Mucosa of descending colon (tissue), 3 donors: ENCODE measurements at places on chromosomes 3 and 15. TPM values are rescaled to one million over a fixed set of nuclear protein-coding genes. Genes with fewer than 3 reads are reported as not detected.

Gene ITIH3
- 0.72 TPM for total RNA-seq

Gene ARHGEF26
- total RNA-seq = 3.0 TPM

Gene SOX2
- total RNA-seq = 0.19 TPM

Gene PDCD7
- total RNA-seq = 13.4 TPM

Gene STRA6
- not detected for total RNA-seq

Gene SSUH2
- total RNA-seq = 4.5 TPM

Gene SAMD7
- total RNA-seq = not detected

Gene GOLGA8O
- 0.60 TPM for total RNA-seq

Gene KCTD6
- total RNA-seq = 8.7 TPM

Gene SPINK8
- not detected for total RNA-seq

Gene C3orf49
- total RNA-seq = not detected

Gene USP13
- total RNA-seq = 5.5 TPM

DNA sequence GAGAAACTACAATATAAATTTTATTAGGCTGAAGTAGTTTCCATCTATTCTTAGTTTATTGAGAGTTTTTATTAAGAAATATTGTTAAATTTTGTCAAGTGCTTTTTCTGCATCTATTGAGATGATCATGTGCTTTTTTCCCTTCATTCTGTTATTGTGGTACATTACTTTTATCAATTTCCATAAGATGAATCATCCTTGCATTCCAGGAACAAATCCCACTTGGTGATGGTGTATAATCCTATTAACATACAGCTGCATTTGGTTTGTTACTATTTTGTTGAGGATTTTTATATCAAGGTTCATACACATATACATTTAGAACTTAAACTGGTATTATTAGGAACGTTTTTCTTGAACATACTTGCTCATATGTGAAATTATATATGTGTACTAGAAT, 199.8 kb downstream of the TBC1D5 start:
- DNase-seq = no peak

DNA sequence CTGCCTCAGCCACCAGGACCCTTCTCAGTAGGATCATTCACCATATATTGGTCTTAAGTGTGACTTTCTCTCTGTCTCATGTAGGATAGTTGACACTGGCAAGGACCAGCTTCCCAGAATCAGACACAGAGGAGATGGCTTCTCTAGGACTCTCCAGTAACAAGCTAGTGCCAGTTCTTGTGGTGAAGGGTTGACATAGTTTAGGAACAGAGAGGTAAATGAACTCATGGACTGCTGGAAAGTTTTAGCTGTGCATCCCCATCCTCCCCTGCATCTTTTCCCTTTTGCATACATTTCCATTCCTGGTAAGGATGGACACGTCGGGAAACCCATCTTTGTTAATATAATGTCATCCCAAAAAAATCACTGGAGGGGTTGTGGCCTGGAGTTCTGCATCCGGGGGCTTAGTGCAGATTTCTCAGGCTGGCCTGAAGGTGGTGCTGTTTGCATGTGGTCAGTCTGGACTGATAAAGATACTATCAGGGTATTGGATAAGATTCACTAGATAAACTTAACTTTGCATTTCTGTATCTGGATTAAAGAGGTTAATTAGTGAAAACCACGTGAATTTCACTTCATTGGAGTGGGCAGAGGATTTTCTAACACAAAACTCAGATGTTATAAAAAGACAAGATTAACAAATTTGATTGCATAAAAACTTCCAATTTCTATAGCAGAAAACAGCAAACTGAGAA, 110.8 kb downstream of the TBC1D2B start:
- DNase-seq = no peak

- no peak for DNase-seq
Observed at GRCh38 chr3:154872074-154872473, 208.0 kb upstream of the MME start.

DNA sequence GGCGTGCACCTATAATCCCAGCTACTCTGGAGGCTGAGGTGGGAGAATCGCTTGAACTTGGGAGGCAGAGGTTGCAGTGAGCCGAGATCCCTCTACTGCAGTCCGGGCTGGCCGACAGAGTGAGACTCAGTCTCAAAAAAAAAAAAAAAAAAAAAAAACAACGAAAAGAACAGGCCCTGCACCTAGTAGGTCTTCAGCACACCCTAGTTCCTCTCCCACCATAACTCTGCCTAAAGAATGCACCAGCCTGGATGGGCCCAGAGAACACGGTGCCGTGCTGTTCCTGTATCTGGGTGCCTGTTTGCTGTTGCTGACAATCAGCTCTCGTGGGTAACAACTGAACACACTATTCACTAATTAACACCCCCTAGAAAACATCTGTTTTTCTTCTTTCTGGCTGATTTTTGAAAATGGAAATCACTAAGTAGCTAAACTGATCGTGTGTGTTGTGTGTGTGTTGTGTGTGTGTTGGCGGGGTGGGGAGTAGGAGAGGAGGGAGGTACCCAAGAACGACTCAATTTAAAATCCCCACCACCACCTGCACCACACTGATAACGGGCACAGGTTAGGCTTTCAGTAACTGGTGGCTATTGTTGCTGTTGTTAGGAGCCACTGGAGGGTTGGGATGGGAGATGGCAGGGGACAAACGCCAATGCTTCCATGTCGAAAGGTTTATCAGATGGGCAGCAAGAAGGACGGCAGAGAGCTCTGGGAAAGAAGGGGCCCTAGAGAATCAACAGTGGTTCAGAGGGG, 40.6 kb upstream of the MEX3B start:
- DNase-seq = no peak

GRCh38 chr3:150555859-150556436, 9.4 kb downstream of the EIF2A start:
- DNase-seq = no peak

- DNase-seq = no peak
Observed at GRCh38 chr15:48761393-48762158, 49.3 kb downstream of the CEP152 start.

DNA sequence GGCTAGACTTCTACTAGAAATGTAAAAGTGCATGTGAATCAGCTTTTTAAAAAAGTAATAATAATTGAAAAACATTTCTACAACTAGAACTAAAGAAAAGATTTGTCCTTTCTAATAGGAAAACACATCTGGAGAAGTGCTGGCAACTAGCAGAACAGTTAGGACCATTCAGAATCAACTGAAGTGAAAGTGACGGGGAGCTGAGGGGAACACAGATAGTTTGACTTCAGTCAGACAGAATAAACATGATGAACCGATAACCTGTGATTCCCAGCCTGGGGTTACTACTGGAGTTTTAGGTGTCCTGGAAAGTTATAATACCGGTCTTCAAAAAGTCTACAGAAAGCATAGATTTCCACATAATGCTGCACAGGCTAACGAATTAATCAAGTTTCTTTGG, 28.1 kb downstream of the OPA1 start:
- DNase-seq = no peak

- no peak for DNase-seq
Observed at GRCh38 chr3:80993241-80993945, 768.1 kb downstream of the GBE1 start.

- no peak for DNase-seq
Observed at GRCh38 chr3:23253214-23253613, 50.1 kb downstream of the UBE2E2 start.

- DNase-seq = no peak
Observed at GRCh38 chr3:25854214-25854613, 64.3 kb downstream of the OXSM start.

- DNase-seq = no peak
Observed at GRCh38 chr3:5260992-5261501, 73.5 kb downstream of the EDEM1 start.

GRCh38 chr3:43059456-43059855, 46.4 kb downstream of the POMGNT2 start:
- DNase-seq = no peak

GRCh38 chr15:29740692-29741311, 81.5 kb downstream of the TJP1 start:
- no peak for DNase-seq

GRCh38 chr15:40079456-40079855, 29.2 kb downstream of the BMF start:
- no peak for DNase-seq

DNA sequence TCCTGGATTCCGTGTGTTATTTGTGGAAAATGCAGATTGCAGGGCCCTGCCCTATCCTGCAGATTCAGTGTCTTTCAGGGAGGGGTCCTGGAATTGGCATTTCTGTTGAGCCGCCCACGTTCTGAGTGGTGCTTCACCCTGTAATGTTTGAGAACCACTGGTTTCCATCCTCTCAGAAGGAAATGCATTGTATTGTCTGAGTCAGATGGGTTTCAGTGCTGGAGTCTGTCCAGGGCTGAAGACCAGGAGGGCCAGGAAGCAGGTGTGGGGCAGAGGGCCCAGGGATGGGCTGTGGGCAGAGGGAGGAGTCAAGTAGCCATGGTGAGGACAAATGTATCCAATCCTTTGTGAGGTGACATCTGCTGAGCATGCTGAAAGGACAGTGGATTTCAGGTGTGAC, 123.8 kb downstream of the SV2B start:
- no peak for DNase-seq

GRCh38 chr3:147411815-147412241, 2.7 kb downstream of the ZIC1 start:
- no peak for DNase-seq

DNA sequence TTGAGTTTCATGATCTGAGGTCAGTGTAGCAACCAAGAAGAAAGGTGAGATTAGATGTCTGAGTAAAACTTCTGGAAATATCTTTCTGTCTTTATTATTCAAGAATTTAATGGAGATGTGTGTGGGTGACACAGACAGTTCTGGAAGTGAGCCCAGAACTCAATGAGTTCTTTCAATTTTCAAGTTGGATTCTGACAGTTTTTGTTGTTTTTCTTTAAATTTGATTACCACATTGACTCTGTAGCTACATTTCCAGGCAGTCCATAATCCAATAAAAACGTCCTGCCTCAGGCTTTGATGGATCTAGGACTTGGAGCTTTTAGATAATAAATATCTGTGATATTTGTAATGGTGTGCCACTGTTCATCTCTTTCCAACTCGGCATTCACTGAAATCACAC, 3.9 kb upstream of the PARP14 start:
- DNase-seq = no peak

- DNase-seq = no peak
Observed at GRCh38 chr3:32531010-32531647, 28.5 kb upstream of the CMTM6 start.

DNA sequence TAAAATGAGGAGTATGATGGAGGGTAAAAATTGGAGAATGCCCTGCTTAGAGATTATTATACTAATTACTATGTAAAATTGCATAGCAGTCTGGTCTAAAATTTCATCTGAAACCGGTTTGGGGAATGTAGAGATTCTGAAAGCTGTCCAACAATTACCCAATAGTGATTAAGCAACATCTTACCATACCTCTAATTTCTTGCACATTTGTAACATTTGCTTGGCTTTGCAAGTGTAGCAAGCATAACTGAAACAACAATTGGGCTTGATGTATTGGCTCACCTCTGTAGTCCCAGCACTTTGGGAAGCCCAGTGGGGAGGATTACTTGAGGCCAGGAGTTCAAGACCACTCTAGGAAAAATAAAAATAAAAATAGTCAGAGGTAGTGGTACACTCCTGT, 17.4 kb downstream of the AADACL2 start:
- DNase-seq = no peak

DNA sequence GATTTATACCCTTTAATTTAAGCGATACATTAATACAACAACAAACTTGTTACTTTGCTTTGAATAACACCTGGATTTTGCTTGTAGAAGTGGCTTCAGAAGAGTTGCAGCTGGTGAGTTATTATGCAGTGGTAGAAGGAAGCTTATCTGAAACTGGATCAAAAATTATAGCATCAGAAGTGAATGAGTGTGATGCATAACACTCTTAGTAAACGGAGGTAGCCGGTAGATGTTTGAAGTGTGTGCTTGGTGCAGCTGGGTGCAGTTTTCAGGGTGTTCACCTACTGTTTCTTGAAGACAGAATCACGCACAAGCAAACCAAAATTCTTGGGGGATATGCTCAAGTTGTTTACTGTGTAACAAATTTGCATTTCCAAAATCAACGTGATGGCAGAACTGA, 103.1 kb downstream of the MITF start:
- no peak for DNase-seq

DNA sequence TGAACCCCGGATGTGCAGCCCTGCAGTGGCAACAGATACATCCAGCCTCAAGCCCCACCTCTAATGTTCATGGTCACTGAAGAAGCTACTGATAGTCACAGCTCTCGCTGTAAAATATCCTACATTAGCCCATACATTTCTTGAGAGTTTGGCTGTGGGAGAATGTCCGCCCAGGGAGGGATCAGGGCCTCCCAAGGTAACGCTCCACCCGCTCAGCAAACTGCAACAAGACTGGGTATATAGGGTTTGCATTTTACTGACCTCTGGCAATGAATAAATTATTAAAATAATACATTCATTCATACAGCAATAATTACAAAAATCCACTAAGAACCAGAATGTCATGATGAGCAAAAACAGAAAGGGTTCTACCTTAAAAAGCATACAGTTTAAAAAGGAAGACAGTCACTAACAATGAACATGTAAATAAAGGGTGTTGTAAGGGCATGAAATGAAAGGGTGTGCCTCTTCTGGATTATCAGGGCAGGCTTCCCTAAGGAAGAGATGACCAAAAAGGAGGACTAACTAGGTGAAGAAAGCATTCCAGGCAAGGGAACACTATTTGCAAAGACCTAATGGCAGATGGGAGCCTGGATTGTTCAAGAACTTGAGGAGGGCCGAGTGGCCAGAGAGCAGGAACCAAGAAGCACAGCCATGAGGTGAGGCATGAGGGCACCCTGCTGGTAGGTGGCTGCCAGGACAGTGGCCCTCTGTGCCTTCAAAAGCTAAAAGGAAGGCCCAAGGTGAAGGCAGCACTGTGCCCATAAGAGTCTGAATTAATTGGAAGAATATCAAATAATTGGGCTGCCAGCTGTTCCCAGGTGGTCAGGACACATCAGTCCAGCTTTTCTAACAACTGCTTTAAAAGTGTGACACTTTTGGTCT, 28.1 kb upstream of the CTDSPL start:
- DNase-seq = no peak

DNA sequence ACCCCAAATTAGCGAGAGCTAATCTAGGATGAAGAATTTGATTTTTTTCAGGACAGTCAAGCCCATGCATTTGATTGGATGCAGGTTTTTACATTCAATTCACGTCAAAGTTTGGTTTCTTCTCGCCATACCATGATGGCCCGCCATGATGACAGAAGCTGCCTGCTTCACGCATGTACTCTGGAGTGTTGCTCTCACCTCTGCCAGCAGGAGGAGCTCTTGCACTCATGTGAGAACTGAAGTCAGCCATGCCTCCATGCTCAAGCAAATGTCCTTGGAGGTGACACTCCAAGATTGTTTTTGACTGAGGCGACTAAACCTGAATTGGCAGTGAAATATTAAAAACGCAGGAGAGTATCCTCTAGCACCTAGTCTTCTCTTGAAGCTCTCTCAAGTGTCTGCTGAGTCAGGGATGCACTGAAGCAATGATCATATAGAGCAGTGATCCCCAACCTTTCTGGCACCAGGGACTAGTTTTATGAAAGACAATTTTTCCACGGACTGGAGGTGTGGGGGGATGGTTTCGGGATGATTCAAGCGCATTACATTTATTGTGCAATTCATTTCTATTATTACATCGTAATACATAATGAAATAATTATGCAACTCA, 120.9 kb downstream of the SAMMSON start:
- peak; percentile 75 for DNase-seq

GRCh38 chr3:197253238-197253947, 45.0 kb downstream of the DLG1 start:
- no peak for DNase-seq

GRCh38 chr3:104548401-104548800, 818.3 kb upstream of the ALCAM start:
- DNase-seq = no peak

GRCh38 chr3:159627634-159628033, 361.0 kb upstream of the IL12A start:
- DNase-seq = no peak
